GM23248 (cell line): ENCODE measurements at places on chromosomes 13 and 19.

DNA sequence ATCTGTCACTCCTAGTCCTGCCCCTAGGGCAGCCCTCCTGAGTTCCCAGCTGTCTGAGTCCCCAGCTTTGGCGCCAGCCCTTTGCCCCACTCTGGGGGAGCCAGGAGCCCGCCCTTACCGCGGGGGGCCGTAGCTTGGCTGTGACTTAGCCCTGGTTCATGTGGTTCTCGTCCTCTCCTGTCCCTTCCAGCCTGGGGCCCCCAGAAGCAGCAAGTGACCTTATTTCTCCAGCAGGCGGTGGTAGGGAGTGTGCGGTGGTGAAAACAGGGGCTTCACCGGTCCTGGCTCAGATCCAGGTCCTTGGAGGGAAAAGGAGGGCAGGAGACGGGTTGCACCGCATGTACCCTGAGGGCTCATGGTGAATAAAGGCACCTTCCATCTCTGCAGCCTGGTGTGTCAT, 7.9 kb downstream of the GIPC3 start:
- H3K27me3 ChIP-seq = no peaks in the 10 kb centered on the region
- no peaks in the 10 kb centered on the region for H3K4me1 ChIP-seq
- no peaks in the 10 kb centered on the region for H3K36me3 ChIP-seq
- no peak overlapping the region for H3K27ac ChIP-seq
- DNase-seq = no peak
- no peak overlapping the region for H3K4me3 ChIP-seq

GRCh38 chr13:111956261-111957151, 110.4 kb upstream of the SOX1 start:
- H3K4me1 ChIP-seq = no peaks in the 10 kb centered on the region
- no peak for DNase-seq
- no peaks in the 10 kb centered on the region for H3K36me3 ChIP-seq
- H3K4me3 ChIP-seq = no peak overlapping the region
- H3K27ac ChIP-seq = no peak overlapping the region

- H3K27me3 ChIP-seq = peaks cover 32% of the 10 kb centered on the region
- no peaks in the 10 kb centered on the region for H3K36me3 ChIP-seq
- H3K4me3 ChIP-seq = no peak overlapping the region
Measured at GRCh38 chr19:50204811-50205675, 1.6 kb downstream of the MYH14 start.

DNA sequence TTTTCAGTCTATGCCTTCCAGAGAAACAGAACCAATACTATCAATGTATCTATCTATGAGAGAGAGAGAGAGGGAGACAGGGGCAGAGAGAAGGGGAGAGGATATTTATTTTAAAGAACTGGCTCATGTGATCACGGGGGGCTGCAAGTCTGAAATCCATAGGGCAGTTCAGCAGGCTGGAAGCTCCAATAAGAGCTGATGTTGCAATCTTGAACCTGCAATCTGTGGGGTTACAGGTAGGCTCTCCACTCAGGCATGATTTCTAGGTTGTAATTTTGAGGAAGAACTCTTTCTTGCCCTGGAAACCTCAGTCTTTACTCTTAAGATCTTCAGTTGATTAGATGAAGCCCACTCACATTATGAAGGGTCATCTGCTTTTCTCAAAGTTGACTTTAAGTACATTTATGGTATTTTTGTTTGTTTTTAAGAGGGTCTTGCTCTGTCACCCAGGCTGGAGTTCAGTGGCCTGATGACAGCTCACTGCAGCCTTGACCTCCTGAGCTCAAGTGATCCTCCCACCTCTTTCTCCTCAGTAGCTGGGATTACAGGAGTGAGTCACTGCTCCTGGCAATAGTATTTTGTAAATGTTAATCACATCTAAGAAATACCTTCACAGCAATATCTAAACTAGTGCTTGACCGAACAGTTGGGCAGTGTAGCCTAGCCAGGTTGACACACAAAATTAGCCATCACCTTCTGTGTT, 376.4 kb downstream of the FGF9 start:
- H3K27ac ChIP-seq = no peak overlapping the region
- DNase-seq = peak; percentile 43
- no peaks in the 10 kb centered on the region for H3K4me1 ChIP-seq
- no peaks in the 10 kb centered on the region for H3K27me3 ChIP-seq
- no peaks in the 10 kb centered on the region for H3K36me3 ChIP-seq
- H3K4me3 ChIP-seq = no peak overlapping the region
